ENCODE measurements at places on chromosomes 11 and 22.

GRCh38 chr11:48090174-48090573 lies 109.8 kb downstream of the PTPRJ start:
- DNase-seq = no peak

DNA sequence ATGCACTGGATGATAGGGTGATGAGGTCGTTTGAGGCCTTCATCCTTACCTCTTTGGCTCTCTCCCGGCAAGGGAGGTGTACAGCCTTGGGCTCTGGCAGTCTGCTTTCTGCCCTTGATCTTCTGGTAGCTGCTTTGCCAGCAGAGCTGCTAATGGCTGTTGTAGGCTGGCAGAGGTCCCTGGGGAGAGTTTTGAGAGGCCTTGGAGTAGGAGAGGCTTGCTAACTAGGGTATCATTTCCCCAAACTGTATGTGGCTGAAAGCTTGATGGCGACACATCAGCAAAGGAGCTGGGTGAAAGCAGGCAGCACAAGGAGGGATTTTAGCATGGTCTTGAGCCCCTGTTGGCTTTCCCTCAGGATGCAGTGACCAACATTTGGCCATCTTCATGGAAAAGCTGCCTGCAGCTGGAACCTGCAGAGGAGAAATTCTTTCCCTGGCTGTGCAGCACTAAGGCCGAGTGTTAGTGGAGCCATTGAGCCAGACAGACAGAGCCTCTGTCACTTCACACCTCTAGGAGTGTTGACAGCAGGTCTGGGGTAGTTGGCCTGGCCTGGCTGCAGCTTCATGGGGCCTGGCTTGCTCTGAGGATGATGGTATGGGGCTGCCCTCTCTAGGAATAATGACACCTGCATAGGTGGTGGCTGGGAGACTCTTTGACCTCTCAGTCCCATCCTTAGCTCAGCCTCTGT lies 3.5 kb upstream of the AMPD3 start:
- no peak for DNase-seq

- no peak for DNase-seq
Measured at GRCh38 chr11:94283678-94284077, 20.7 kb upstream of the IZUMO1R start.

DNA sequence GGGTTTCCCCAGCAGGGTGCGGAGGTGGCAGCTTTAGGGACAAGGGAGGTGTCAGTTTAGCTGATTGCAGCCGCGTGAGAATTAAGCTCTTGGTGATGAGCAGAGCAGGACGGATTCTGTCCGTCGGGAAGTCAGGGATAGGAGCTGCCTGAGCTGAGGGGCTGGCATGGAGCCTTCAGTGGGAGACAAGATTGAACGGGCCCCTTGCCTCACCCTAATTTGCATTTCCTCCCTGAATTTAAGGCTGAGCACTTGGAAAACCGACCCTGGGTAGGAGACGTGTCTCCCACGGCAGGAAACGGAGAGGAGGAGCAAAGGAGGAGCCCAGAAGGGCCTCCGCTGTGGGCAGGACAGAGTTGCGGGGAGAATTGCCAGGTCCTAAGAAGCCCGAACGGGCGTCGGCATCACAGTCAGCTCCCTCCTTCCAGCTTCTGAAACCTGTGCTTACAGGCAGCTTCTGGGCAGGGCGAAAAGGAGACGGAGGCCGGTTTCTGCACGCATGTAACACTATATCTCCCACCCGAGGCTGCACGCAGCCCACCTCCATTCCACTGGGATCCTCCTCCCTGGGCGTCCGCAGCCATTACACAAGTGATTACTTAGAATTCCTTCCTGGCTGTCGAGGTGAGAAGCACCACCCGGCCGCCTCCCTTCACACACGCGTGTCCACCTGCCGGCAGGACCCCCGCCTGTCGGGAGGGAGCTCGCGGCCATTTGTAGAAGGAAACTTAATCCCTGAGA lies 345.8 kb downstream of the BRD1 start:
- DNase-seq = no peak

GRCh38 chr11:84145616-84146185 lies 859.5 kb upstream of the CCDC90B start:
- no peak for DNase-seq
